GM12891 (cell line): ENCODE measurements at places on chromosomes 6 and 20.

GRCh38 chr6:132499757-132500156 is 13.2 kb downstream of the STX7 start:
- DNase-seq = no peak

GRCh38 chr6:126033696-126034095 is 47.4 kb downstream of the TRMT11 start:
- no peak for DNase-seq

- no peak for DNase-seq
Observed at GRCh38 chr6:21886542-21887151, 293.1 kb downstream of the SOX4 start.

DNA sequence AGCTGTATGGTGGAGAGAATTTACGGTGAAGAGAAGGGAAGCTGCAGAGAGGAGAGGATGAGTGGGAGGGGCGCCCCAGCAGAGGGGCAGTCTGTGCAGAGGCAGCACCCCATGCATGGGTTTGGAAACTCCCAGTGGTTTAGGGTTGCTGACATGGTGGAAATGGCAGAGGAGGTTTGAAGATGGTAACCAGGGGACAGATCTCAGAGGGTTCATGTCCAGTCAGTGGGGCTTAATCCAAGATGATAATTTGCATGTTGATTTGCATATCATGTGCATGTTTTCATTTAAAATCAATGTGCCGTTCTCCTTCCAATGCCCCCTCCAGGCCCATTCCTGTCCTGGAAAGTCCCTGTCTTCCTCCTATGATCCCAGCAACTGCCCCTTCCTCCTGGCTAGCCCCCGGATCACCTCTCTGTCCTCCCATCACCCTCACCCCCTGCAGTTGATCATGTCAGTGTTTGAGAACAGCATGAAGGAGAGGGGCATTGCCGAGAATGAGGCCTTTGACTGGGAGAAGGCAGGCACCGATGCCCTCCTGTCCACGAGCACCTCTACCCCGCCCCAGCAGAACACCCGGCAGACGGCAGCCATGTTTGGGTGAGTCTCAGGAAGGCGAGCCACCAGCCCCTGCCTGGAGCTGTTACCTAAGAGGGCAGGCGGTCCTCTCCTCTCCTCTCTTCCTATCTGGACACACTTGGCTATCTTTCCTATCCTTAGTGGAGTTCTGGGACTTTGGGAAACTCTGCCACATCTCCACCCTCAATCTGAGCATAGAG is 14.3 kb downstream of the TTBK1 start:
- no peak for DNase-seq

GRCh38 chr6:56752009-56752408 is 109.3 kb upstream of the DST start:
- DNase-seq = no peak

- DNase-seq = no peak
Observed at GRCh38 chr6:122202576-122203137, 196.8 kb upstream of the HSF2 start.

DNA sequence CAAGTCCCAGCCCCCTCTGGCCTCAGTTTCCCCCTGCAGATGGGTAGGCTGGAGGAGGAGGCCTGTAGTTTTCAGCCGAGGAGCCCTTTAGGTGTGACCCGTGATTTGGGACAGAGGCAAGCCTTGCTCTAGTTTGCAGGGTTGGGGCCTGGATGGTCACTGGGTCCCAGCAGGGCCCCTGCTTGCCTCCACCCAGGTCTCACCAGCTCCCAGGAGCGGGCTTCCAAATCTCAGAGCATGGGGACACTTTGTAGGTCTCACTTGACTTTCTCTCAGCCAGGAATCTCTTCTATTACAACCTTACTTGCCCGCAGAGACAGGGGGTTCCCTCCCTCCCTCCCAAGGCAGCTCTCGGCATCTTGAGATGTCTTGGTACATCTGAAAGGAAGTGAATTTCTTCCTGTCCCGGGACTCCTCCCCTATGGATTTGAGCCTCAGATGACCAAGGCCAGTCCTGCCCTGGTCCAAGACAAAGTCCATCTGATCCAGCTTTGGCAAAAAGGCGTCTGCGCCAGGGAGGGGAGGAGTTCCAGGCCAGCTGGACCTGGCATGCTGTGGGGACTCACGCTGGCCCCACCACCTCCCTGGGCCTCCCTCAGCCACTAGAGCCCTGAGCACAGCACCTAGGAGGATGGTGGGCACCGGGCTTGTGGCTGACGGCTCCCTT is 47.4 kb downstream of the SRC start:
- DNase-seq = no peak

DNA sequence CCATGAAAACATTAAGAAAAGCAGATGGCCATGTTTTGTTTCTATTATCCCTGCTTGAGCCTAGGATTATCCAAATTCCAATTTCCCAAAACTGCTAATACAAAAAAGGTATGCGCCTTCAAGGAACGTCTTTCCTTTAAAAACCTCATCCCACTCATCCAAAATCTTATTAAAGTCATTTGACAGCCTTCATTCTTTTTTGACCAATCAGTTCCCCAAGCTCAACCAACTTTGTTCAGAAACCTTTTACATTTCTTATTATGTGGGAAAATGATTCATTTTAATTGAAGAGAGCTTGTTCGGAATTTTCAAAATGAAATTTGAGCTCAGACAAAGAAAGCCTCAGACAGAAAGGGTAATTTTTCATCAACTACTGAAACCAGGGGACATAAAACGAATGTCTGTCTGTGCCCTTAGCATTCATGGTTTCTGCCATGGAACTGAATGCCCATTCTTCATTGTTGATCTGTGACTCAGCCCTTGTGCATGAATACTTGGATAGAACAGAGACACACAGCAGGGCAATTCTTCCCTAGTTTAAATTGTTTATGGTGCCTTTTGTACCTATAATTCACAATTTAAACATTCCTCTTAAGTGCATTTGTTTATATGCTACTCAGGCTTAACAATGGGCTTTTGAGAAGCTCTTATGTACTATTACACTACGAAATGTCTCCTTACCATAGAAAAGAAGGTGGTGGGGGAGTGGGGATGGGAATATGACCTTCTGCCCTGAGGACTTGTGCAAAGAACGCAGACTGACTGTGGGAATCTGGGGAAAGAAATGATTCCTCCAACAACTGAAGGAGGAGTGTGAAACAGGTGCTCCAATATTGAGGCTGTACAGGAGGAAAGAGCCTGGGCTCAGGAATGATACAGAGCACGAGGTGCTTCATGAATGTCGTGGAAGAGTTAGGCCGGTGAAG is 49.8 kb upstream of the ERVFRD-1 start:
- DNase-seq = no peak

DNA sequence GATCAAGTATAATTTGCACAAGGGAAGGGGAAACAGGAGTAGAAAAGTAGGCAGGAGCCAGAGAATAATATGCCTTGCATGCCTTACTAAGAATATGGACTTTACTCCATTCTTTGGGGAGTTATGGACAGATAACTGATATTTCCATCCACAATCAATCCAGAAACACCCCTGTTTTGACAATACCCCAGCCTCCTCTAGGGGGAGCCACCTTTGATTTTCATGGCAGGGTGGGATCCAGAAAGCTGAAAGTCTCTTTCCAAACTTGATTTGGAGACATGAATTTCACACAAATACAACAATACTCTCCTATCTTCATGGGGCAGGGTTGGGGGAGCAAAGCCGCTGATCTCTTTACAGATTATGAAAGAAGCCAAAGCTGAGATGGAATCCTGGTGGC is 404.1 kb downstream of the FOXA2 start:
- DNase-seq = no peak

DNA sequence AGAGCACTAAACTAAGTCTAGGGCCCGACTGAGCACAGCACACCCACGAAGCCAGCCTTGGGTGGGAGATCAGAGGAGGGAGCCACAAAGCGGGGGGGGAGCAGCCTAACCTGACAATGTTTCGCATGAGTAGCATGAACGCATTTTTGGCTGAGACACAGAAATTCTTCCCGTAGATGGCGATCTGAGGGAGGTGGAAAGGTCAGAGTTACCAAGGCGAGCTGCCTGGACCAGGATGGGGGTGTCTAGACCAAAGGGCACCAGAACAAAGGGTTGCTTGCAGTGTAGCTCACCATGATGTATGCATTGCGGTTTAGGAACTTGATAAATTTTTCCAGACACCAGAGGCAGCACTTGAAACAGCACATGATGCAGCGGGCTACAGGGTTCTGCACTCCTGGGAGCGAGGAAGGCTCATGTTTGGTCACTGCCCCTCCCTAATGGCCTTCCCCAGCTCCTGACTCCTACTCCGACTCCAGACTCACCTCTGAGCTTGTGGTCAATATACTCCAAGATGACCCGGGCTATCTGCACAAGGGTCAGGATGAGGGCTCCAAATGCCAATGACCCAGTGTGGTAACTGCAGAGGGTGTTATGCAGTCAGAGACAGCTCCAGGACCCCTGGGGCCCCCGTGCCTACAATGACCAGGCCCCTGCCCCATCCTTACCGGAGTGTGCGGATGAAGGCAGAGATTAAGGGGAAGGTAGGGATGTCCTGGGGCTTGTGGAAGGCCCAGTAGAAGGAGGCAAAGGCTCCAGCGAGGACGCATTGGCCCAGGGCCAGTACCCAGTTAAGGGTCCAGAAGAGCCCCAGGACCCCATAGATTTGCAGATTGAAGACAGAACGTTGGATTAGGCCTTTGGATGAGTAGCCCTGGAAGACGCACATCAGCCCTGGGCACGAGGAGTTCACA is 2.8 kb upstream of the NEU1 start:
- DNase-seq = no peak

GRCh38 chr6:167781066-167781767 is 45.5 kb upstream of the AFDN start:
- DNase-seq = no peak

- DNase-seq = no peak
Observed at GRCh38 chr6:56734335-56734734, 91.6 kb upstream of the DST start.

DNA sequence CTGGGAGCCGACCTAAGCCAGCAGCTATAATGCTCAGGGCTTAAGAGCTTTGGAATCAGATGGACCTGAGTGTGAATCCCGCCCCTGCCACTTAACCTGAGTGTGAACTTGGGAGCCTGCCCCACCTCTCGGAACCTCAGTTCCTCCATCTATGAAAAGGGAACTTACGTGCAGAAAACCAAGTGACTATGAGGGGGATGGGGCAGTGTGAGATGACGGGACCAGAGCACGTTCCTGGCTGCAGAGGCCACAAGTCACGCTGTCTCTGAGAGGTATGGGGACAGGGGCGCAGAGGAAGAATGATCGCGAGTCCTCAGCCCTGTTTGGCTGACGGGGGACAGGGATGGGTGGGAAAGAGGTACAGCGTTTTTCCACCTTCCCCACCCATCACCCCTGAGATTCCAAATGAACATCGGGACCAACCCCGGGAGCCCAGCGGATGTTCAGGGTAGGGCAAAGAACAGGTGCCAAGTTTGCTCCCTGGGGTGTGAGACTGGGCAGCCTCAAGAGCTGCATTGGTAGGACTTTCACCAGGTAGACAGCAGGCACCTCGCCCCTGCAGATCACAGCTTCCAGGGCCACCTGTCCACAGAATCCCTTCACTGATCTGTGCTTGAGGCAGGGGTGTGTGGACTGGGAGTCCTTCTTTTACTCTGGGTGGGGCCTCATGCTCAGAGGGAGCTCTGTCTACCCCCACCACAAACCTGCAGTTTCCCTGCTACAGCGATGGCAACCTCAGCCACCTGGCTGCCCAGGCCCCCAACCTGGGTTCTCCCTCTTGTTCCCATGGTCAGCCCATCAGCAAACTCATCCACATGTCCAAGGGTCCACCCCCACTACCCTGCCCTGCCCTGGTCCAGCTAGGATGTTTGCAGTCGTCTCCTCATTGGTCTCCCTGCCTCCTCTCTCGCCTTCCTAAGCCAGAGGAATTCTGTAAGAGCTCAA is 85.8 kb downstream of the CEBPB start:
- DNase-seq = no peak

GRCh38 chr6:35919827-35920751 is 809 bp downstream of the SRPK1 start:
- DNase-seq = peak; percentile 20

DNA sequence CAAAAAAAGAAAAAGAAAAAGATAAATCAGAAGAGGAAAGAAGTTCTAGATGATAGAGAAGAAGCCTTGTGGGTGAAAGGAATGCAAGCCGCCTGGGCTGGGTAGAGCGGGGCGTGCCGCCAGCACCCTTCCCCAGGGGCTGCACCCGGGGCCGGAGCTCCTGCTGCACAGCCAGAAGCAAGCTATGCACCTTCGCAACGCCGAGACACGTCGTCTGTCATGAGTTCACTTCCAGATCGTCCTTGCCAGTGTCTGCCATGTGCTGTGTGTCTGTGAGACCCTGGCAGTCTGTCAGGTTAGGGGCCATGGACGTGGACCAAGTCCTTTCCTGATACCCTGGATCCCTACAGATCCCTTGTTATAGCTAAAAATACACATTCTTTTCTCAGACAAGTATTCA is 25.5 kb upstream of the ADRM1 start:
- DNase-seq = no peak

DNA sequence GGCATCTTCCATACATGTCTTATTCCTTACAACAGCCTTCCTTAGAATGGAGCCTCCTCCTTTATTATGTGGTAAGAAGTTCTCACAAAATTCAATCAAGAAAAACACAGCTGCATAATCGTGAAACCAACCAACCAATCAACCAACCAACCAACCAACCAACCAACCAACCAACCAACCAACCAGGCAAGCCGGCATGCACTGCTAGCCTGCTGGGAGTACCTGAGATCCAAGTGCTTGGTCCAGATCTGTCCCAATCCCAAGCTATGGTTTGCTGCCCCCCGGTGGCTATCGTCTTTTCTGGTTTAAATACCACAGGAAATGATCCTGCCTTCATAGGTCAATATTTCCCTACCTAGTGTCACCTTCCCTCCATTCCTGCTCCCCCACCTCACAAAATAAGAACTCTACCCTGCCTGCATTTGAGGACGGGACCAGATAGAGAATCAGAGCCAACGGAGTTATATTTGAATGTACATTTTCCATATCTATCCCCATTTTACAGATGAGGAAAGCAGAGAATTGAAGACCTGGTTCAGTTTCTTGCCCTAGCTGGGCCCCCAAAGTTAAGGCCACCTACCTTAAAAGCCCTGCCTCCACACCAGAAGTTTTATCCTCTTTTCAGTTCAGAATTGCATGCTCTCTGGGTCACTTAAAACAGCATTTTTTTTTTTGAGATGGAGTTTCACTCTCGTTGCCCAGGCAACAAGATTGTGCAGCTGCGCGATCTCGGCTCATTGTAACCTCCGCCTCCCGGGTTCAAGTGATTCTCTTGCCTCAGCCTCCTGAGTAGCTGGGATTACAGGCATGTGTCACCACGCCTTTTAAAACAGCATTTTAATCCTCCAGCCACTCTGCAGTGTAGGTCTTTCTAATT is 27.1 kb downstream of the RAB44 start:
- DNase-seq = no peak

GRCh38 chr6:85920782-85921181 is 278.1 kb upstream of the SYNCRIP start:
- DNase-seq = no peak

- no peak for DNase-seq
Observed at GRCh38 chr6:85594197-85594930, 706 bp upstream of the SNX14 start.
